BE2C (cell line): ENCODE measurements at places on chromosomes 12 and 14.

DNA sequence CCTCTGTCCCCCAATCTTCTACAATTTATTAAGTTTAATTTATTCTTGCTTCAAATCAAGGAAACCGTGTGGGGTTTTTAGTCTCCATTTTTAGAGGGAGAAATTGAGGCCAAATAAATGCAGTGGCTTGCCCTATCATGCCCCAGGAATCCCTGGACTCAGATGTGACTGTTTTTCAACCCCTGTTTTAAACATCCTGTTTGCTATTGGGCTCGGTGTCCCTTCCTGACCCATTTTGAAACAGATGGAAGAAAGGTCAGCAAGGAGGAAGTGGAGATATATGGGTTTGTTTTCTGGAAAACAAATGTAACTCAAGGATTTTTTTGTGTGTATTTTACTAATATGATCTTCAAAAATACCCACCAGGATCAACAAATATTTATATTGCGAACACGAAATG is 84.7 kb downstream of the DACT1 start:
- no peak for DNase-seq

DNA sequence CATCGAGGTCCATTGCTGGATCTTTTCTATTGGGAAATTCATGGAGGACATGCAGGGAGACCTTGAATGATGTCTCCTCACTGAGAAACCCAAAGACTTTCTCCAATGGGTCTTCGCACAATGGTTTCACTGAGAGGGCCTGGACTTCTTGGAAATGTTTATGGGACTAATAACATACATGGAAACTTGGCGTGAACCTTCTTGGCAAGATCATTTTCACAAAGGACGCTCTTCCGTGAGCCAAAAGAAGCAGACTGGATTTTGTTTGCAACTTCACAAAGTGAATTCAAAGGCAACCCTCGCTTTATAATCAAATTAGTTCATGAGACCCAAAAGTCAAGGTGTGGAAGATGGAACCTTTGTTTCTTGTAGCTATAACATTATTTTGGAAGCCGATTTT is 154.4 kb downstream of the TMEM132C start:
- DNase-seq: no peak

DNA sequence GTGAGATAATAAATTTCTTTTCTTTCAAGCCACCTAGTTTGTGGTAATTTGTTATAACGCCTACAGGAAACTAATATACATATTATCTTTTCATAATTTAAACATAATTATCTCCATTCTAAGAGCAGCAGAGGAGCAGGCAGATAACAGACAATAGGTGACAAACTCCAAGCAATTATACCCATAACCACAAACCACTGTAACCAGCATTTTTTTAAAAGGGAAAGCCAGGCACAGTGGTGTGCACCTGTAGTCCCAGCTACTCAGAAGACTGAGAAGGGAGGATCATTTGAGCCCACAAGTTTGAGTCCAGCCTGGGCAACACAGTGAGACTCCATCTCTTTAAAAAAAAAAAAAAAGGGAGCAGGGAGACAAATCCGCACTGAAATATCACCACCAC is 54.9 kb downstream of the ATF7 start:
- DNase-seq: no peak

DNA sequence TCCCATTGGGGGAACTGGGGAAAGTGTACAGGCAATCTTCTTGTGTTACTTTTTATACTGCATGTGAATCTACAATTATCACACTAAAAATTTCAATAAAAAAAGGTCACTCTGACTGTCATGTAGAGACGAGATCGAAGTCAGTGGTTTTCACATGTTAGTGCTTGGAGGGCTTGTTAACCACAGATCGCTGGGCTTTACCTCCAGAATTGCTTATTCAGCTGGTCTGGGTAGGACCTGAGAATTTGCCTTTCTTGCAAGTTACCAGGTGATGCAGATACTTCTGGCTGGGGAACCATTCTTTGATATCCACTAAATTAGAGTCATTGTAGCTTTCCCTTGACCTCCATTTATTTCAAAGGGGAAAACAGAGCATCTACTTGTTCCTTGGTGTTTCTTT is 62.8 kb upstream of the SLC38A4 start:
- no peak for DNase-seq

- DNase-seq: no peak
Observed at GRCh38 chr12:13085968-13086686, 17.3 kb downstream of the GSG1 start.

DNA sequence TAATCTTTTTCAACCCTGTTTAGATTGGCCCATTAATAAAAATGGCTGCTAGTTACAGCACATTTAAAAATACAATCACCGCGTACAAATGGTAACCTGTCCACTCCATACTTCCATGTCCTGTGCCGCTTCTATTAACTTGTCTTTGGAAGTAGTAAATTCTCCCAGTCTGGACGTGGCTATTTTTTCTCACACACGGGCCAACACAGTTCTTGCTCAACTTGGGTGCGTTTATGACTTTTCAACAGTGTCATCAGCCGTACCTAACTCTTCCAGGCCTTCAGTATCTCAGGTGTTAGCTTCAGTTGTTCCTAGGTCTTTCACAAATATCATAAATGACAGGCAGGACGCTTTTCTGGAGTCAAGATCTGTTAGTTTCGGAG is 475 bp upstream of the PCNX1 start:
- DNase-seq: no peak

DNA sequence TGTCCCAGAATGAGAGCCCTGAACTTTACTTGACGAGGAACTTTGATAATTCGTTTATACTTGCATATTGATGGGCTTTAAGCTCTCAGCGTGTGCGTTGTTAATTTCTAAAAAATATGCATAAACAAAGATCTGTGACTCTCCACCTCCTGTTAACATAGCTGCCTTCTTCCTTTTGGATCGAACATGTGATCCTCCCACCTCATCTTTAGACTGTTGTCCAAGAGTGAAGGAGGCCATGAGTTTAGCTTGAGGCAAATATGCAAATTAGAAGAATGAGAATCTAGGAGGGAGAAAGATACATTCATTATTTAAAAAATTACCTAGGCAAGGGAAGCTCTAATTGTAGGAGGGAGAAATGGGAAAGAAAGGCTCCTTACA is 617 bp downstream of the TTC8 start:
- no peak for DNase-seq

GRCh38 chr14:103443111-103443510 is 57.9 kb downstream of the MARK3 start:
- DNase-seq: no peak

DNA sequence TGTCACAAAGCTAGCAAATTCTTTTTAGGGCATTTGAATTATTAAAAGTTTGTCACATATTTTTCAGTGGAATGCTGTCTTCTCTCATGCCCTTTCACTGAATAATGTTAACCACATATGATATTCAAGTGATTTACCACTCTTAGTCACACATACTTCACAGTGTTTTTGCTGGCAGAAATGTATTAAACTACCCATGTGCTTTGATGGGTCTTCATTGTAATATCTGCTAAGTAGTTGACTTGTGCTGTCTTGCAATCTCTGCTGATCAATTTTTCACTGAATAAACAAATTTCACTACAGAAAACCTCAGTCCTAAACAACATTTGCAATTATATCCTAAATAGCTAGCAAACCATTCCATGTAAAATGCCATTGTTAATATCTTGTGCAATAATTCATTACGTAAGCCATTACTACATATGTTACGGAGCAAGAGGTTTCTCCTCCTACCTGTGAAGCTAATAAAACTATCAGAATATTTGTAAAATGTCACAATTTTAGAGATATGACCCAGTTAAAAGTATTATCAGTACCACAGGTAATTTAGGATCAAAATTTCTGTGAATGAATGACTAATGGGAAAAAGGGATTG is 64.6 kb upstream of the LMO3 start:
- no peak for DNase-seq

GRCh38 chr14:61544448-61545330 is 150.6 kb upstream of the HIF1A start:
- no peak for DNase-seq

GRCh38 chr12:92068459-92068858 is 77.2 kb downstream of the BTG1 start:
- DNase-seq: peak; percentile 17

DNA sequence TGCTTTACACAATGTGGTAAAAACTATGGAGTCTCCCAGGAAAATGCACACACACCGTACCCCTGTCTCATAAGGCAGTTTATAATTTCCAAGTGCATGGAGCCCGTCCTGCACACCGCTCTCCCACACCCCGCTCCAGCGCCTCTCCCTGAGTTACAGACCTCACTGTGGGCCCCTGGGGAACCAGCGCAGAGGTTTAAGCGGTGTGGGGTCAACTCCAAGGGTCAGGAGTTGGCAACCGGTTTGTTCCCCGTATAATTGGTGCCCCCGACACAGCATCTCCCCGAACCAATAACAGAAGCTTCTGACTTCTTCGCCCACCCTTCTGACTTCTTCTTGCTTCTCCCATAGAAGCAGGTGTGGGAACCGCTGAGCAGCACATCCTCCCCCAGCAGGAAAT is 58.4 kb upstream of the DDX11 start:
- no peak for DNase-seq

DNA sequence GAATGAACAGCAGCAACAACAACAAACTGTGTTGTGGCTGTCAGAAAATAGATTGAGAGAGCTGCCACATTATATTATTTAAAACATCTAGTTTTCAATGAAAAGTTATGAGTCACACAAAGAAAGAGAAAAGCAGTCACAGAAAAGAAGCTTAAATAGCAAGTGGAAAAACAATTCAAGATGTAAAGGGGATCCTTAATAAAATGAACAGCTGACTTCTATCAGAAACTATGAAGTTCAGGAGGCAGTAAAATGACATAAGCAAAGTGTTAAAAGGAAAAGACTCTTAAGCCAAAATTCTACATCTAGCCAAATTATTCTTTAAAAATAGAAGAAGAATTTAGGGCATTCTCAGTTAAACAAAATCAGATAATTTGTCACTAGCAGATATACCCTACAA is 5.6 kb downstream of the CLEC14A start:
- DNase-seq: no peak

DNA sequence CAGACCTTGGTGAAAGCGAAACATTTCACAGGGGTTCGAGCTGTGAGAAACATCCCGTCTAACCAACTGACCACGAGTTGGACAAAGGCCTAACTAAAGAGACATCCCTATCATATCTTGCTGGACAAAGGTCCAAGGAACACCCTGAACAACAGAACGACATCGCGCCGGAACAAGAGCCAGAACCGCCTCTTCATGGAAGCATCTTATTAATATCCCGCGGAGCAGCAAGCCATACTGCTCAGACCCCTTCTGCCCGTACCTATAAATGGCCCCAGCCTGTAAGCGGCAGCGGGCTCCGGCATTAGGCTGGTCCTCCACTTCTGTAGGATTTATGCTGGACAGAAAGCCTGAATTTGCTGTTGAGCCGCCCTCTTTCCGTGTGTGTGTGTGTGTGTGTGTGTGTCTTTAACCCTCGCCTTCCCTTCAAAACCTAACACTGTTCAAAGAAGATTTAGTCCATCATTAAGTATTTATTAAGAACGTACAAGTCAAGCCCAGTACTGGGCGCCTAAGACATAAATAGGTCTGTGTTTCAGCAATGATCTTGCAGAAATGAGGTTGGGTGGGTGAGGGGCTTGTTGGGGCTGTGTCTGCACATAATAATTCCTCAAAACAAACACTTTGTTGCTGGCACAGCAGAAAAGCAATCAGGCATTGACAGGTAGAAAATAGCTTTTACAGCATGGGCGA is 1.9 kb downstream of the SLC6A15 start:
- DNase-seq: peak; percentile 35
